EH (cell line): ENCODE measurements at places on chromosomes 6 and 20.

DNA sequence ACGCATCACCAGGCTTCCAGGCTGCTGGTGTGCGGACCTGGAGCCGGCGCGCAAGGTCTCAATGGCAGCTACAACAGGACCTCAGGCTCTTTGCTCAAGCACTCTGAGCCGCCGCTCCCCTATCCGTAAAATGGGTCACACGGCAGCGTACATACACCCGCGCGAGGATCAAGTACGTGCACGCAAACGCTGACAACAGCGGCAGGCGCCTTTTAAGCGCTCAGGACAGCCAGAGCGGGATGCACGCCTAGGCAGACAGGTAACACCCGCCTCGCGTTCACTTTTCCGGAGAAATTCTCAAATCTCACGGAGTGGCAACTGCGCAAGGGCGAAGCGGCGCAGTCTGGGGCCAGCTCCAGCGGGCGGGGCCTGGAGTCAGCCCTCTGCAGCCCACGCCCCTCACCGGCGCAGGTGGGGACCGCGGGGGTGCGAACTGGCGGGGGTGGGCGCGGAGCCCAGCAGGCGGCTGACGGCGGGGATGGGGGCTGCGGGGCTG lies 535 bp downstream of the EXOC2 start:
- DNase-seq = peak; percentile 48

DNA sequence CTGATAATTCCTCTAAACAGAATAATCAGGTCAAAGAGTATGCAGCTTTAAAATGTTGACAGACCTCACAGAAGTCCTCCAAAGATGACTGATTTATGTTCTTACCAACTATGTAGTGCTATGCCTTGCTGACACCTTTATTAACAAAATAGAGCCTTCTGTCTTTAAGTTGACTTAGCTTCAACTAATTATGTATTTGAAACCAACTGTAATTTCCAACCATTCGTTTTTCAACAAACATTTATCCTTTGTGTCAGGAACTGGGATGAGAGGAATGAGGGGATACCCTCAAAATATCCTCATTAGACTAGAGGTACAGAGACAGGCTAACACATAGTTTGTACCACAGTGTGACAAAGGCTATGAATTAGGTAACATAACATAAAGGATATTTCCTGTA lies 186.2 kb upstream of the ZNF217 start:
- DNase-seq = no peak

- DNase-seq = no peak
These were observed 7.4 kb downstream of the CNBD2 start for GRCh38 chr20:35975576-35976373.

GRCh38 chr20:57654363-57654997 lies 34.3 kb upstream of the ZBP1 start:
- peak; percentile 60 for DNase-seq

DNA sequence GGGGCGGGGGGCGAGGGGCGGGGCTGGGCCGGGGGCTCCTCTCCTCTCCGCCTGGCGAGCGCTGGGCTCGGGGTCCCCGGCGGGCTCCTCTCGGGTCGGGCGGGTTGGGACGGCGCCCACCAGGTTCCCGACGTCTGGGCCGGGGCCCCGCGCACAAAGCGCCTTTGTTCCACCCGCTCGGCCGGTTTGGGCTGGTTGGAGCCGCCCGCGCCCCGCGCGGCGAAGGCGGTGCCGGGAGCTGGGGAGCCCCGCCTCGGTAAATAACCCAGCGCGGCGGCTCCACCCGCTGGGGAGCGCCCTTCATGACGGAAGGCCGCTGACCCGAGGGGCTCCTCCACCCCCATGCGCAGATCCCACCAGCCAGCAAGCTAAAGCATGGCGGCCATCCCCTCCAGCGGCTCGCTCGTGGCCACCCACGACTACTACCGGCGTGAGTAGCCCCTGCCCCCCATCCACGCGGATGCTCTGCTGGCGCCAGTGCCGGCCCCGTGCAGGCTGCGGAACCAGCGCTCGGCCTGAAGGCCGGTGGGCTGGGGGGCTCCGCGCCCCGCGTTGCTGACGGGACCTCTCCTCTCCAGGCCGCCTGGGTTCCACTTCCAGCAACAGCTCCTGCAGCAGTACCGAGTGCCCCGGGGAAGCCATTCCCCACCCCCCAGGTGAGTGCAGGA lies 503 bp downstream of the PPDPF start:
- DNase-seq = peak; percentile 60

- no peak for DNase-seq
These were observed 34.8 kb downstream of the BACH2 start for GRCh38 chr6:90261801-90262200.

DNA sequence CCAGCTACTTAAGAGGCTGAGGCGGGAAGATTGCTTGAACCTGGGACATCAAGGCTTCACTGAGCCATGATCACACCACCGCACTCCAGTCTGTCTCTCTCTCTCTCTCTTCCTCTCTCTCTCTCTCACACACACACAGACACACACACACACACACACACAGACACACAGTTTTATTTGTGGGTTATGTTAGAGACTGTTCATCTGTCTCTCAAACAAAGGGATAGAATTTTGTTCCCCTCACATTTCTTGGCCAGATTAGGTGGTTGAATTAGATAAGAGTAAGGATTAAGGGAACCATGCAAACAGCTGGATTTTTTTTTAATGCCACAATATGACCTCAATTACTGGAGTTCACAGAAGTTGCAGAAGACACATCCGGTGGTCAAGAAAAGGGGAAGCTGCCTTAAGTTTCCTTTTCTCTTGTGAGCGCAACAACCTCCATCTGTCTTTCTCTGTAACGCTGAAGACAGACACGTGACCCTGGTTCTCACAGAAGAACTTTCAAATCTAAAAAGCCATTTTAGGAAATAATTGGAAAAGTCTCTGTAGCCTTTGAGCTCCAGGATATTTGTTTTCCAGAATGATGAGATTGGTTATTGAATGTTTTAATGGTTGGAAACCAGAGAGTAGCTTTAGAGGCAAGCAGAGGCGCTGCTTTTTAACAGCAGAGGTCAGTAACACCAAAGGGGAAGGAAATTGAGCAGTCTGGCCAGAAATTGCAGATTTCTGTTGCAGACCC lies 32.9 kb upstream of the LGSN start:
- peak; percentile 16 for DNase-seq
